ENCODE measurements at places on chromosomes 7 and 10.

DNA sequence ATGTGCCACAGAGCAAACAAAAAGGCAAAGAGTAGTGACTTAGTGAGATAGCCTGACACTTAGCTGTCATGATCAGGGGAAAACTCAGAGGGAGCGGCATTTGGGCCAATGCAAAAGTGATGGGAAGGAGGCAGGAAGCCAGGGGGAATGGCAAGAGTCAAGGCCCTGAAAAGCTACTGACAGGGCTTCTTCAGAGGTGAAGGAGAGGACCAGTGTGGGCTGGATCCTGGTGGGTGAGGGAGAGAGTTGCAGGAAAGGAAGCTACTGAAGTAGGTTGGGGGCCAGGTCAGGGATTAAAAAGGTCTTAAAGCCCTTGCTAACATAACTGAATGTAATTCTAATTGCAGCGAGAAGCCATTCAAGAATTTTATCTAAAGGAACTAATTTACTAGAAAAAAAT, 117.0 kb downstream of the AASS start:
- DNase-seq = no peak

GRCh38 chr7:40092182-40092581, 42.2 kb downstream of the MPLKIP start:
- no peak for DNase-seq

GRCh38 chr7:131188367-131189339, 139.0 kb upstream of the MKLN1 start:
- DNase-seq = peak; percentile 76

DNA sequence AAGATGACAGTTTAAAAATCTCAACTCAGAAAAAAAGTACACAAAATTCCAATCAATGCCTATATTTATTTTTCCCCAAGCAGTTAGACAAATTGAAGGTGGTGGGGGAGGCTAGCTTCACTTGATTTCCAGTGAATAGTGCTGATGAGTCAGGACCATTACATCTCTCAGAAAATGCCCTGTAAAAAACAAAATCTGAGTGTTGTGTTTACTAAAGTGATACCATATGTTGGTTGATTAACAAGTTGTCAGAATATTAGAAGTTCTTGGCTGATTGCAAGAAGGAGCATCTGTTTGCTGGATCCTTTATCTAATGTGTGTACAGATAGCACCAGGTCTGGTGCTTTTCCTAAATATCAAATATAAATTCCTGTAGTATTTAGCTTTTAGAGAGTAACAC, 31.3 kb upstream of the KIAA1217 start:
- no peak for DNase-seq

GRCh38 chr7:151385626-151386300, 24.1 kb downstream of the WDR86 start:
- no peak for DNase-seq

- no peak for DNase-seq
Observed at GRCh38 chr7:50699143-50699542, 83.6 kb downstream of the GRB10 start.

GRCh38 chr10:53458007-53458406, 685.4 kb upstream of the MBL2 start:
- DNase-seq = no peak

DNA sequence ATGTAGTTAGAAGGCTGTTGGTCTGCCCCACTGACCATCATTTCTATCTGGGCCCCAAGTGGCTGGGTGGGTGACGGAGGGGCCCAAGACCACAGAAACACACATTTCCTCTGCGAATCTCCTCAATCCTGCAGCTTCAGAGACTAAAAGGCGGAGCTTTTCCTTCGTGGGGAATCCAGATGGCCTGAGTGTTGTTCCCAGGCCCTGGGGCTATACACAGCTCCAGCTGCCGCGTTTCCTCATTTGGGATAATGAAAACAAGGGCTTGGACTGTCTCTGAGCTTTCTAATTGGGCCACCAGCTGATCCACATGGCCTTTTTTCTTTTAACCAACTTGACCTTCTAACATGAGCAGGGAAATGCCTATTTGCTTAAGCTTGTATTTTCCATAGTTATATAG, 339.9 kb downstream of the CXCL12 start:
- DNase-seq = no peak

DNA sequence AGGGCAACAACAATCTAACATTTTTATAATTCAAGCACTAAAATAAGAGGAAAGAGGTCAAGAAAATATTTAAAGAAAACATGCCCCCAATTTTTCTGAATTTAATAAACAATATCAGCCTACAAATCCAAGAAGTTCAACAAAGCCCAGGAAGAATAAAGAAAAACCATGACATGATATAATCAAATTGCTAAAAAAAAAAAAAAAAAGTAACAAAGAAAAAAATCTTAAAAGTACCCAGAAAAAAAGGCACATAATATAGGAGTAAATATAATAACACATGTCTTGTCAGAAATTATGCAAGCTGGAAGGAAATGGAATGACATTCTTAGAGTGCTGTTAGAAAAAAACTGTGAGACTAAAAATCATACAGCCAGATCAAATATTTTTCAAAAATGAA, 151.4 kb downstream of the IMMP2L start:
- no peak for DNase-seq

GRCh38 chr7:29156907-29157452, 10.6 kb upstream of the CPVL start:
- no peak for DNase-seq

DNA sequence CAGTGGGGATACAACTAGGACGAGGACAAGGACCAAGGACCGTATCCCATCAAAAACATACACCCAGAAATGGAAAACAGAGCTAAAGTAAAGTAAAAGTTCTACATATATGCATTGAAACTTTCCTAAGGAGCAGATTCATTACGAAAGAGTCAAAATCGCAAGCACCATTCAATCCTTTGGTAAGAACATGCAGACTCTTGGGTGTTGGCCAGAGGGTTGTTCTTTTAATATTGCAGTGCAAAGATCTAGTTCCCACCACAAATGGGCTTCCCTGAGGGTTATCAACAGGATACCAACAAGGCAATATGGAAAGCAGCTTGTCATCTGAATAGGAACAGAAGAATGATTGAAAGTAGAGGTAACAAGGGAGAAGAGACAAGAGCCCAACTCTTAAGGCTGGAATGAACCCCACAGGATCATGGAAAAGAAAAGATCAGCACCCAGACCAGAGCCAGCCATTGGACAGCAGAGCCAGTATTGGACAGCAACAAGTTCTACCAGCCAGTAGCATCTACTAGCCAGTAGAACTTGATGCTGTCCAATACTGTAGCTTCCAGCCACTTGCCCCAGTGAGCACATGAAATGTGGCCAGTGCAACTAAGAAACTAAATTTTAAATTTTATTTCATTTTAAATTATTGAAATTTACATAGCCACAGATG, 66.0 kb downstream of the OSBPL3 start:
- DNase-seq = no peak

DNA sequence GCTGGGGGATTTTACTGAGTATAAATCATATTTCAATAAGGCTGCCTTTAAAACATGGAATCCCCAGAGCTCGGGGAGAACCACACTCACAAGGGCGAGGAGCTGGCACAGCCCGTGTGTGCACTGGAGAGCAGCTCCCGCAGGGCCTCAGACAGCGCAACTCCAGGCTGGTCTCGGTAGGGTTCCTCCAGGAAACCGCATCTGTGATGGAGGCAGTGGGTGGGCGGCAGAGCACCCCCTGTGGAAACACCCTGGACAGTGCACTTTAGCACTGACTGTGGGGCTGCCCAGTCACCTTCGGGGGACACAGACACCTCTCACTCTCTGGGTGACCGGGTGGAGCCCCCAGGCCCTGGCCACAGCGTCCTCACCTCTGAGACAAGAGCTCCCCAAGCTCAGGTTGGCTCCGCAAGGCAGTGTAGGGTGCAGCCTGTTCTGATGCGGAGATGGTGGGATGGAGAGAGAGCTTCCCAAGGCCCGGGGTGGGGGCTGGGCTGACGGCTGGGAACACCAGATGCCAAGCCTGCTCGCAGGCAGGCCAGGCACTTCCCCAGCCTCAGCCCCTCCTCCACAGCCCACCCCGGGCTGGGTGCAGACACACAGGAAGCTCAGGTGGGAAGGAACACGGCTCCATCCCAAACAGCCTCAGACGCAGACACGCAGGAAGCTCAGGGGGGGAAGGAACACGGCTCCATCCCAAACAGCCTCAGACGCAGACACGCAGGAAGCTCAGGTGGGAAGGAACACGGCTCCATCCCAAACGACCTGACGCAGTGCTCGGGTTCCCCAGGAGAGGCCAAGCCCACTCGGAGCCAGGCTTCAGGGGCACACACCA, 224.4 kb downstream of the MAD1L1 start:
- no peak for DNase-seq

GRCh38 chr10:130141460-130141859, 5.3 kb downstream of the GLRX3 start:
- DNase-seq = no peak

DNA sequence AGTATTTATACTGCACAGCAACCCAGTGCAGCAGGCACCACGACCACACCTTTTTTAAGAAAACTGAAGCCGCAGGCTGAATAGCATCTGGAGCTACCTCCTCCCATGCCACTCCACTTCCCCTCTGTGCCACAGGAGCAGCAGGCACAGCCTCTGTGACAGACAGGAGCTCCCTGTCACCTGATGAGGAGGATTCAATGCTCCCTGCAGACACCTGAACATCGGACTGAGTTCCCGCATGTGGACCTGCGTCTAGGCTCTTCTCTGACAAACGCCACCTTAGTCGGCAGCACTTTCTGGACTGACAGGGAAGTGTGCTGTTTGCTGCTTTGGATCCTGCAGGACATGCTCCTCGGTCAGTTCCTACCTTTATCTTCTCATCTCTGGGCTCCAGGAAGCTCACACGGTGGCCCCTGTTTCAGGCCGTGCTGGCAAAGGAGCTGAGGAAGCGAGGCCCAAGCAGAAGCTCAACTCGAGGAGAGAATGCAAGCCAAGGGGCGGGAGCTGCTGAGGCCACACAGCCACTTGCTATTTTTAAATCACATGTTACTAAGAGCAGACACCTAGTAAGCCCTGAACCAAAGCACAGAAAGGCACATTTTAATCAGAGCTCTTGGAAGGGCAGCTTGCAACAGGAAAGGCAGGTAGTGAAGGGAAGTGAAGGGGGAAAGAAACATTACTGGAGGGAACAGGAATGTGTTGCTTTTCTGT, 56.6 kb downstream of the VOPP1 start:
- no peak for DNase-seq

GRCh38 chr7:26685606-26686005, 178.8 kb downstream of the SKAP2 start:
- DNase-seq = no peak

DNA sequence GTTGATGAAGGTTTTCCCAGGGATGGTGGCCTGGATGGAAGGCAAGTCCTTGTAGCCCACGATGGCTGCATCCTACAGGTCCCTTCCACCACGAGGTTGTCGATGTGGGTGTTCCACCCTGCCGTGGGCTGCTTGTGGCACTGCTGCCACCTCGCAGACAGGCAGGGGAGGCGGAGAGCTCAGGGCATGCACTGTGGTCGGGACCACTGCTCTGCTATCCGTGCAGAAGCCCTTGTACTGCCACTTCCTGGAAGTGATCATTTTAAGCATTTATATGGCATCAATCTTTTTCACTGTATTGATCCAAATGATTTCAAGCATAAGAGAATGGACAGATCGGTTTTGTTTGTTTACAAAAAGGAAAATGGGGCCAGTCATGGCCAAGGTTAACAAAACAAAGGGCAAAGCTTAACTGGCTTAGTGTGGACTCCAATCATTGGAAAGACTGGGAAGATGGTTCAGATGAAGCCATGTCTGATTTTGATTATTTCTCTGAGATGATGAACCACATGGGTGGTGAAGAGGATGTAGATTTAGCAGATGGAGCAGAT, 8.2 kb upstream of the CYP17A1 start:
- no peak for DNase-seq

- DNase-seq = no peak
Observed at GRCh38 chr7:50479743-50480517, 29.8 kb upstream of the FIGNL1 start.

GRCh38 chr10:117189557-117189956, 7.7 kb upstream of the KCNK18 start:
- no peak for DNase-seq

- no peak for DNase-seq
Observed at GRCh38 chr7:55526329-55526728, 46.0 kb downstream of the VOPP1 start.

- no peak for DNase-seq
Observed at GRCh38 chr7:48976850-48977249, 52.5 kb downstream of the CDC14C start.

DNA sequence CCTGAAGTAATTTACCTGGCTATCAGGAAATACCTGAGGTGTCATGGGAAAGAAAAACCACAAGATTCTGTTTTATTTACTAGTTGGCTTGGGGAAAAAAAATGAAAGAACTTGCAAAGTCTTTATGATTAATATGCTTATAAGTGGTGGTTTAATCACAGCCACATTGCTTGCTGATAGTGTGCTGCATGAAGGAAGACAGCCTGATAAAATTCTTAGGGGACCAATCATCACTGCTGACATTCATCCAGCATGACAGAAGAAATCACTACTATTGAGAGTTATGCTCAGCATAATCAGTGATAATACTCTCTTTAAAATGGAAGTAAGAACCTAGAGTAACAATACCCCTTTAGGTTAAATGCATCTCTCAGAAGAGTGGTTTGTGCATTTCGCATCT, 150.2 kb upstream of the LRRN3 start:
- DNase-seq = no peak

DNA sequence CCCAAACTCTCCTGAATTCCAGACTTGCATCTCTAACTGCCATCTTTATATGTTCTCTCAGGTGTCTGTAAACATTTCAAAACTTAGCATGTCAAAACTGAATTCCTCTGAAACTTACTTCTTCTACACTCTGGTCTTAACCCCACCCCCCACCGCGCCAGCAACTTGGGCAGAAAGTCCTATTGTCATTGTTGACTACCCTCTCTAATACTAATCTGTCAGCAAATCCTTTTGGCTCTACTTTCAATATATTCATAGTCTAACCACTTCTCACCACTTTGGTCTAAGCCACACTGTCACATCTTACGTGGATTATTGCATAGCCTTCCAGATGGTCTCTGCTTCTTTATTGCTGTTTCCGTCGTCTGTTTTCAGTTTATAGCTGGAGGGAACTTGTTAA, 86.6 kb downstream of the AHCYL2 start:
- DNase-seq = no peak

GRCh38 chr7:28990200-28990960, 32.2 kb upstream of the TRIL start:
- DNase-seq = no peak

DNA sequence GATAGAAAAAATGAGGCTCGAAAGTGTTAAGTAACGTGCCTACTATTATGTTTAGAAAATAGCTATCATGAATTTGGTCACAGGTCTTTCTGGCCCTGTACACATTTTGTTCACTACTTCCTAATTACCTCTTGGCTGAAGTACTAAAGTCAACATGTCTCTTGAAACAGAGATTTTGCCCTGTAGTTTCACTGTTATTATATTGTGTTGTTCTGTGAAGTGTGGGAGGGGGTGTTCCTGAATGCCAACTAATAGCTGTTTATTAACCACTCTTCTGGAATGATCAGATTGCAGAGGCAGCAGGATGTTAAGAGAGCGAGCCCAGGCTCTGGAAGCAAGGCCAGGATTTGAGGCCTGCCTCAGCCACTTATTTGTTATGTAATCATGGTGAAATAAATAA, 72.1 kb downstream of the RNF133 start:
- DNase-seq = no peak

- no peak for DNase-seq
Observed at GRCh38 chr10:95391581-95392216, 100.9 kb upstream of the PDLIM1 start.

Measured in activated CD8-positive, alpha-beta memory T cell treated with anti-CD3 and anti-CD28 coated beads, Interleukin-2, amount 10 ng/mL, durations not matched to agents 7 days and 5 days (primary cell).